Smooth muscle cell of the coronary artery (primary cell): ENCODE measurements at places on chromosomes 1 and 21. TPM values are rescaled to one million over a fixed set of nuclear protein-coding genes. Genes with fewer than 3 reads are reported as not detected.

The KCNJ6 gene
- under 0.01 and 0.23 TPM in 2 replicates for total RNA-seq

The CAMK1G gene
- under 0.01 and 0.38 TPM in 2 replicates for total RNA-seq

The CD1B gene
- not detected in 2 replicates for total RNA-seq

The CXADR gene
- total RNA-seq, result 1.2 and 1.6 TPM in 2 replicates

The ID3 gene
- 12.9 and 509 TPM in 2 replicates for total RNA-seq

The HES2 gene
- total RNA-seq, result 0.12 and 4.1 TPM in 2 replicates

The PDE9A gene
- 0.12 and 1.7 TPM in 2 replicates for total RNA-seq

The GPBP1L1 gene
- total RNA-seq, result 50.2 and 50.4 TPM in 2 replicates

The MYOC gene
- 0.23 TPM in 2 replicates for total RNA-seq

The KRTAP10-9 gene
- not detected in 2 replicates for total RNA-seq

The ZNF695 gene
- total RNA-seq, result 1.8 and 2.0 TPM in 2 replicates

The HPDL gene
- 0.12 and 1.1 TPM in 2 replicates for total RNA-seq

The CFAP74 gene
- not detected in 2 replicates for total RNA-seq

The DVL1 gene
- total RNA-seq, result 72.2 and 104 TPM in 2 replicates

The OR2L5 gene
- total RNA-seq, result not detected in 2 replicates

The LCE1E gene
- total RNA-seq, result not detected in 2 replicates

The OR2G6 gene
- not detected in 2 replicates for total RNA-seq

The LCE3A gene
- not detected in 2 replicates for total RNA-seq

The AMY1B gene
- total RNA-seq, result not detected in 2 replicates

The CLCN6 gene
- total RNA-seq, result 8.1 and 9.7 TPM in 2 replicates

The ACTL8 gene
- total RNA-seq, result 0.47 TPM in 1 of 2 replicates, not detected in the other

The PCP4 gene
- total RNA-seq, result not detected in 2 replicates

The BSND gene
- total RNA-seq, result not detected in 2 replicates

The SELENOF gene
- 125 and 179 TPM in 2 replicates for total RNA-seq

The PLCH2 gene
- total RNA-seq, result 0.08 TPM in 1 of 2 replicates, not detected in the other

The FAM76A gene
- total RNA-seq, result 9.2 and 16.7 TPM in 2 replicates

The ADGRL4 gene
- total RNA-seq, result 13.1 and 30.1 TPM in 2 replicates

The CASQ1 gene
- total RNA-seq, result 0.23 TPM in 1 of 2 replicates, not detected in the other

The TCHHL1 gene
- total RNA-seq, result not detected in 2 replicates

The ABCG1 gene
- 0.59 and 15.9 TPM in 2 replicates for total RNA-seq

The NBPF8 gene
- total RNA-seq, result 5.4 and 7.1 TPM in 2 replicates

The KLHL17 gene
- total RNA-seq, result 2.8 and 5.0 TPM in 2 replicates

The AMY2A gene
- not detected in 2 replicates for total RNA-seq
